K562 (cell line): ENCODE measurements at places on chromosomes 5 and 9.
A peak's percentile ranks its signal among the peaks of the same experiment; 100 is the strongest.

DNA sequence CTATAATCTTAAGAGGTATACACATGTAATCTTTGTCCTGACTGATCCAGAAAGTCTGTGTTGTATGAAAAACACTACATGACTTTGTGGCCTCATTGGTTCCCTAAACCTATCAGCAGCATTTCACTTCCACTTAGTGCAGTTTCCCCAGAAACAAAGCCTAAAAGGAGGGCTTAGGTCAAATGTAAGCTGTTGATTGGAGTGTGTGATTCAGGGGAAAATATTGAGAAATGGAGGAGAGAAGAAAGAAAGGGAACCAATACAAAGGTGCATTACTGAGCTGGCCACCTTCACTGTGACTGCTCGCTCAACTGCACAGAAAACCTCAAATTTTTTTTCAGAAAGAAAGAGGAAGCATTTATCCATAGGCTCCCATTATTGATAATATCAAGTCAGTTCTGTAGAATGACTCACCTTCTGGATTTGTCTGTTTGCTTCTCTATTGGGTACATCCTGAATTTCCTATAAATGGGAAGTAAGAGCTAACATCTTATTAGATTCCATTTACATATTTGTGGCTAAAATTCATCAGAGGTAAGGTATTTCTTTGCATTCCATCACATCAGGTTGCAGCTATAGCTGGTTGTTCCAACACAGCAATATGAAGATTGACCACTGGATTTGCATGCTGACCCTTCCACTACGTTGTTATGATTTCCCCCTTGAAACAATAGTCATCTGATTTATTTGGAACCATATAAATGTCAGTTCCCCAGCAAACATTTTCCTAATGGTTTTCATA lies 10.3 kb upstream of the FST start:
- H3K27me3 ChIP-seq = no peaks in the 10 kb centered on the region
- no peaks in the 10 kb centered on the region for H3K36me3 ChIP-seq
- DNase-seq = no peak

- H3K36me3 ChIP-seq = peaks cover 7% of the 10 kb centered on the region; the same call in 2 of the 3 replicates
- no peak for DNase-seq
- no peaks in the 10 kb centered on the region for H3K27me3 ChIP-seq
- H3K4me3 ChIP-seq = no peak overlapping the region
- H3K27ac ChIP-seq = no peak overlapping the region
- peaks cover 3% of the 10 kb centered on the region for H3K4me1 ChIP-seq
Measured at GRCh38 chr9:33823801-33824200, 6.8 kb downstream of the UBE2R2 start.

DNA sequence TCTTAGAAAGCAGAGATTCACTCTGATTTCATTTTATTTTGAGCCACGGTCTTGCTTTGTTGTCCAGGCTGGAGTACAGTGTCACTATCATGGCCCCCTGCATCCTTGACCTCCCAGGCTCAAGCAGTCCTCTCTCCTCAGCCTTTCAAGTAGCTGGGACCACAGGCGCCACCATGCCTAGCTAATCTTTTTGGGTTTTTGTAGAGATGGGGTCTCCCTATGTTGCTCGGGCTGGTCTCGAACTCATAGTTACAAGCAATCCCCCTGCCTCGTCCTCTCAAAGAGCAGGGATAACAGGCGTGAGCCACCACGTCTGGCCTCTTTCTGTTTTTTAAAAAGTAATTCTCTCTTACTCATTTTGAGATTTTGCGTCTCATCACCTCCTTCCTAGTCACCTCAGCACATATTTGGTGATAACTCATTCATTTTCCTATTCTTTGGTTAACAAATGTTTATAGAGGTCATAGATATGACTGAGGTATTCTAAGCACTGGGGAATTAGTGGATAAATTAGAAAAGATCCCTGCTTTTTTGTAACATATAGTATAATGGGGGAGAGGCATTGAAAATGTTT lies 10.8 kb upstream of the DCP2 start:
- H3K27me3 ChIP-seq = no peaks in the 10 kb centered on the region
- H3K27ac ChIP-seq = no peak overlapping the region
- no peaks in the 10 kb centered on the region for H3K36me3 ChIP-seq
- DNase-seq = no peak
- H3K4me1 ChIP-seq = peaks cover 4% of the 10 kb centered on the region; the same call in 1 of the 2 replicates

DNA sequence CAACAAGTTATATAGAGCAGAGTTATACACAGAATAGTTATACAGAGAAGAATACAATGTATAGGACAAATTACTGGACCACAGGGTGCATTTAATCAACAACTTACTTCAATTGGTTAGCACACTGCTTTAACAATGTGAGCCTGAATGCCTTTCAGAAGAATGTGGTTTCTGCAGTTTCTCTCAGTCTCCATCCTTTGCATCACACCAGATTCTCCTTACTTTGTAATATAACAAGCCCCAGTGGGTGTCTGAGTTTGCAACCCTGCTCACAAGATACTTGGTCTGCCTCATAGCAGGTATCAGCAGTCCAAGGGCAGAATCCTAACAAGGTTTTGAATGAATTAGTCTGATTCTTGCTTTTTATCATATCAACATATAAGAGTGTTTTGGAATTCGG lies 114.6 kb downstream of the GABRB2 start:
- no peaks in the 10 kb centered on the region for H3K36me3 ChIP-seq
- DNase-seq = no peak
- H3K4me1 ChIP-seq = no peaks in the 10 kb centered on the region
- no peaks in the 10 kb centered on the region for H3K27me3 ChIP-seq
- H3K4me3 ChIP-seq = no peak overlapping the region

DNA sequence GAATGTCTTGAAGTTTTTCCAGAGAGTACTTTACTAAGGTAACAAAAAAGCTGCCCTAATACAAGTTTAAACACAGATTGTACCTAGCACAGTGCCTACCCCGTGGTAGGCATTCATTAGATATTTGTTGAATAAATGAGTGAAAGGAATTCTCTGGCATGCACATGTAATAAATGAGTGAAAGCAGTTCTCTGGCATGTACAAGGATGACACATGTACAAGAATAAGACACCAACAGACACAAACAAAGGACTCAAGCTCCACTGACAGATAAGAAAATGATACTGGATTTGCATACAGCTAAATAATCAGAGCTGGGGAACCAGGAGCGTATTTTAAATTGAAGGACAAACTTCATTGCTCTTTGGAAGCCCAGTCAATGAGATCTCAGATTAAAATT lies 535.8 kb downstream of the EFNA5 start:
- no peaks in the 10 kb centered on the region for H3K4me1 ChIP-seq
- no peak overlapping the region for H3K4me3 ChIP-seq
- H3K27ac ChIP-seq = no peak overlapping the region
- no peak for DNase-seq
- H3K36me3 ChIP-seq = no peaks in the 10 kb centered on the region
- no peaks in the 10 kb centered on the region for H3K27me3 ChIP-seq

DNA sequence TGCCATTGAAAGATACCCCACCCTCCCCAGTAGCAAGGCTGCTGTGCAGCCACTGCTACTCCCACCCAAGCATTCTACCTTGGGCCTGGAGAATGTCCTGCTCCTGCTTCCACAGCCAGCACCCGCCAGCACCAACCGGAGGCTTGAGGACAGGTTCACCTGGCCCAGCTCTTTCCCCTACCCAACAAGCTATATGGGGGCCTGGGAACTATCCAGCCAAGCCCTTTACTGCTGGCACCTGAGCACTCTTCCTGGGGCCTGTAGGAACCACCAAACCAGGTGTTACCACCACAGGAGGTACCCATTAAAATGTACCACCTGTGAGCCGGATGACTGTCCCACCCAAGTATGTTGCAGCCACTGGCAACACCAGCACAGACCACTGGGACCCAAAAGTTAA lies 86.1 kb upstream of the GHR start:
- no peaks in the 10 kb centered on the region for H3K27me3 ChIP-seq
- H3K4me3 ChIP-seq = no peak overlapping the region
- H3K27ac ChIP-seq = no peak overlapping the region

- H3K27me3 ChIP-seq = no peaks in the 10 kb centered on the region
- H3K4me1 ChIP-seq = peaks cover 41% of the 10 kb centered on the region
- no peak for DNase-seq
- H3K4me3 ChIP-seq = no peak overlapping the region
- H3K27ac ChIP-seq = no peak overlapping the region
Measured at GRCh38 chr9:38390851-38391250, 1.7 kb upstream of the ALDH1B1 start.

DNA sequence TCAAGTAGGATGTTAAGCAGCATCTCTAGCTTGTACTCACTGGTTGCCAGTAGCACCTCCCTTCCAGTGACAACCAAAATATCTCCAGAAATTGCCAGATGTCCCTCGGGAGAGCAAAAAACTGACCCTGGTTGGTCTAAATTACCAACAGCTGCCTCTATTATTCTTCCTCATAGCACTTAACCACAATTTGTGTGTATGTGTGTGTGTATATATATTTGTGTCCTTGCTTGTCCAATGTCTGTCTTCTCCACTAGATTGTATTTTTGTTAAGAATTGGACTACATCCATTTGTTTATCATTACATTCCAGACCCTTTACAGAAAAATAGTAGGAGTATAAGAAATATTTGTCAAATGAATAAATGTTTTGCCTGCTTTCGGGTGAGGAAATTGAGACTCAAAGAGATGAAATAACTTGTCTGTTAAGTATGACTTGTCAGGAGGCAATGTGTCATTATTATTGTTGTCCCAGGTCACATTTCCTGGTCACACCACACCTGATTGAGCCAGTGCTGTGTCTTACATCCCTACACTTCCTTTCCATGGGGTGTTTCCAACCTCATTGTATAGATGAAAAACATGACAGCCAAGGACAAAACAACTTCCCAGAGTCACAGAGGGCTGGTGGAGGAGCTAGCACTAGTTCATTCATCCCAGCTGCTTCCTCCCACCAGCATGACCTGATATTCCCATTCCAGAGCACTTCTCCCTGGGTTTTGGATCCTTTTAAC lies 11.4 kb upstream of the GRPEL2 start:
- no peak overlapping the region for H3K27ac ChIP-seq
- H3K4me3 ChIP-seq = no peak overlapping the region
- no peaks in the 10 kb centered on the region for H3K27me3 ChIP-seq
- H3K36me3 ChIP-seq = no peaks in the 10 kb centered on the region

DNA sequence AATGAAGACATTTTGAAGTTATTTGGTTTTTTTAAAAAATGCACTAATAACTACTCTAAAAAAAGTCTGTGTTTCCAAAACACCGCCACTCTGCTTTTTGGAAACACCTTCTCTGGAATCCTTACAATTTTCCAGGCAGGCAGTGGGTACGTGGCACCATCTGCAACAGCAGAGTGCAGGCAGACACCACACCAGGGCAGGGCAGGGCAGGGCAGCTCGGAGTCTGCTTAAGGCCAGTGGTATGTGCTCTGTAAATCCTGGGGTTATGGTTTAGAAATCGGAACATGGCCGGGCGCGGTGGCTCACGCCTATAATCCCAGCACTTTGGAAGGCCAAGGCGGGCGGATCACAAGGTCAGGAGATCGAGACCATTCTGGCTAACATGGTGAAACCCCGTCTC lies 97.6 kb downstream of the TLE1 start:
- H3K4me3 ChIP-seq = no peak overlapping the region
- H3K4me1 ChIP-seq = no peaks in the 10 kb centered on the region
- H3K27ac ChIP-seq = no peak overlapping the region
- no peaks in the 10 kb centered on the region for H3K36me3 ChIP-seq
- H3K27me3 ChIP-seq = no peaks in the 10 kb centered on the region

GRCh38 chr9:16002816-16003215 lies 450.0 kb downstream of the CCDC171 start:
- no peak overlapping the region for H3K27ac ChIP-seq
- no peaks in the 10 kb centered on the region for H3K27me3 ChIP-seq
- H3K36me3 ChIP-seq = no peaks in the 10 kb centered on the region
- DNase-seq = no peak

- no peak overlapping the region for H3K27ac ChIP-seq
- peak; percentile 40 for DNase-seq
- no peak overlapping the region for H3K4me3 ChIP-seq
- peaks cover 10% of the 10 kb centered on the region; the same call in 1 of the 3 replicates for H3K36me3 ChIP-seq
Measured at GRCh38 chr5:36230151-36230790, 11.5 kb downstream of the NADK2 start.

- no peaks in the 10 kb centered on the region for H3K27me3 ChIP-seq
- no peaks in the 10 kb centered on the region for H3K4me1 ChIP-seq
- no peaks in the 10 kb centered on the region for H3K36me3 ChIP-seq
- no peak overlapping the region for H3K27ac ChIP-seq
- no peak for DNase-seq
- no peak overlapping the region for H3K4me3 ChIP-seq
Measured at GRCh38 chr5:4420177-4420576, 720.0 kb upstream of the ADAMTS16 start.

DNA sequence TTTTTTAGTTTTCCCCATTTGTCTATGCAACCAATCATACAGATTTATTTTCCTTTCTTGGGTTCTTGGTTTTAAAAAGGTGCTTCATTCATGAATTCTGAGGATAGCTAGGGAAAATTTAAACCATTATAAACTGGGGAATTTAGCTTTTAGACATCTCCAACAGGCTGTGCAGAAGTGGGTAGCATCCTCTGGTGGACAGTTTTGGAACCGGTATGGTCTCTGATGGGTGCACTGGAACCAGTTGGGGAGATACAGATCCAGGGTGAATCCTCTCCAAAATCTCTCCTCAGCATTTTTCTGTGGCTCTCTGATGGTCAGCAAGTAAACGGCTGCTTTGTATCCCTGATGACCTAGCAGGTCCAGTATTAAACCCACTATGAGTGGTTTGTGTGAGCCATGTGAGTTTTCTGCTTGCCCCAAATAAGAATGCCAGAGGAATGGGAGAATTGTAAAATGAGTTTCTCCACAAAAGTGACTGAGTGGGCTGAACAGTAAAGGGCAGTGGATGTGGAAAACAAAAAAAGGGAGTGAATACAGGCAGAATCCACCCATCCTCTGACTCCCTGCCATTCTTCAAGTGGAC lies 9.1 kb upstream of the DNAJC25 start:
- no peaks in the 10 kb centered on the region for H3K4me1 ChIP-seq
- peak; percentile 24 for DNase-seq
- H3K27me3 ChIP-seq = no peaks in the 10 kb centered on the region
- no peak overlapping the region for H3K4me3 ChIP-seq
- no peak overlapping the region for H3K27ac ChIP-seq

GRCh38 chr5:17185773-17186172 lies 31.7 kb upstream of the BASP1 start:
- no peaks in the 10 kb centered on the region for H3K36me3 ChIP-seq
- H3K27ac ChIP-seq = no peak overlapping the region
- no peak overlapping the region for H3K4me3 ChIP-seq
- H3K27me3 ChIP-seq = 0 out of 2 replicates have a peak, but pooled peaks cover 5% of the 10 kb centered on the region

DNA sequence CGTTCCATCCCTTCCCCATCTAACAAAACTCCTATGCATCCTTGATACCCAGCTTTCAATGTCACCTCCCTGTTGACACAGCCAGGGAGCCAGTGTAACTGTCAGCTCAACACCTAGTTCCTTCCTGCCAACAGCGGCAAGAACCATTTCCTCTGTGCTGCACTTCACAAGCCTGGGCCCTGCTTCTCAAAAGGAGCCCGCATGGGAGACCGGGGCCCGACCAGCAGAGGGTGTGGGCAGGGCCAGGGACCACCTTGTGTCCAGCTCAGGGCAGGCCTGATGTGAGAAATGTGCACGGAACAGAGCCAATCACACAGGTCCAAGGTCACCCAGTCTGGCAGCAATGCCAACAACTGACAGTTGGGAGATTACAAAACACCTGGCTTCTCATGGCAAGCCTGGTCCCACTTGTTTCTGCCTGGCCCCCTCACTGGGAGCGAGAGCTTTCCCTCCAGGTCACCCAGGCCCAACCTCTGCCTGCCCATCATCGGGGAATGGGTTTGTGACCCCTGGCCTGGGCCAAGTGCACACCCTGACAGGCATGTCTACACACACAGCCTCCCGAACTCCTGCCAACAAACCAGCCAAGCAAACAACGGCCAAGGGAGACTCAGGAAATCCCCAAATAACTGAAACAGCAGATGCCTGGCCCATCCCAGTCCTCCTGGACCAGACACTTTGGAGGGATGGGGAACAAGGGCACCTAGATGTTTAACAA lies 3.1 kb downstream of the RNF44 start:
- no peak overlapping the region for H3K4me3 ChIP-seq
- peaks cover 56% of the 10 kb centered on the region for H3K4me1 ChIP-seq
- H3K36me3 ChIP-seq = peaks cover 59% of the 10 kb centered on the region; the same call in 2 of the 3 replicates
- DNase-seq = no peak
